ENCODE measurements at places on chromosomes 5 and 9. TPM values are rescaled to one million over a fixed set of nuclear protein-coding genes. Genes with fewer than 3 reads are reported as not detected.
A peak's percentile ranks its signal among the peaks of the same experiment; 100 is the strongest.

DNA sequence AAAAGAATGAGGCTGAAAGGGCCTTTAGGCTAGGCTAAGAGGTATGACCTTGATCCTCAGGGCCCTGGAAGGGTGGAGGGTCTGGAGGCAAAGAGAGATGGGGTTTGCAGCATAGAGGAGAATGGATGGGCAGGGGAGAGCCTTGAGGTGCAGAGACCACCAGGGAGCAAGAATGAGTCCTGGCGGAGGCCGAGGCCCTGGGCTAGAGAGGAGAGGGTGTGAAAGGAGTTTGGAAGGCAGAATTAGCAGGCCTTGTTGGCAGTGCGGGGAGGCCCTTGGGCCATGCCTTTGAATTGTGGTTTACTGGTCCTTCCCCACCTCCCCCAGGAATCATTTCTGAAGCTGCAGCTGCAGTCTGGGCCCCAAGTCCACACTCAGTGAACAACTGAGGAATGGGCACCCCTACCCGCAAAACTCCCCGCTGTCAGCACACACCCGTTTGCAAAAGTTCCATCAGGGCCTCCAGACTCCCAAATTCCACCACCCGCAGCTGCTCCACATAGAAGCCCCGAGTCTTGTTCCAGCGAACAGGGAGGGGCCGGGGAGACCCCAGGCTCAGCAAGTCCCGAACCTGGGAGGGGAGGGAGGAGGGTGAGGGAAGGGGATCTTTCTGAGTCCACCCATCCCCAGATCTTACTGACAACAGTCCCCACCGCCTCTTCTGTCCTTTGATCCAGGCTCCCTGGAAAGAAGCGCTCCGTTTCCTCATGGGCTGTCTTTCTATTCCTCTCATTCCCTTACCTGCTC, 2.1 kb downstream of the KIF12 start:
- no peak for DNase-seq

GRCh38 chr5:79255786-79256557, 20.0 kb downstream of the JMY start:
- DNase-seq = peak; percentile 70

DNA sequence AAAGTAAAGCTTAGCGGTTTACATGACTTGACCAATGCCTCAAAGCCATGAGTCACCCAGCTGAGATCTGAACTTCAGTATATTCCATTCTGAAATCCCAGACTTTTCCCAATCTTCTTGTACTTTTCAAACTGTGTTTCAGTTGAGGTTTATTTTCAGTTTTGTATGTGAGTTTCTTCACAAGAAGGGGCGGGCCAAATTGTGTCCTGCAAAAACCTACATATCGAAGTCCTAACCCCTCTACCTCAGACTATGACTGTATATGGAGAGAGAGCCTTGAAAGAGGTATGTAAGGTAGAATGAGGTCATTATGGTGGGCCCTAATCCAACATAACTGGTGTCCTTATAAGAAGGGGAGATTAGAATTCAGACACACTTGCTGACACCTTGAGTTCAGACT, 666 bp upstream of the TLR4 start:
- DNase-seq = no peak

- no peak for DNase-seq
Observed at GRCh38 chr5:41277476-41278245, 64.3 kb upstream of the C6 start.

- no peak for DNase-seq
Observed at GRCh38 chr5:145341842-145342241, 493.3 kb downstream of the PRELID2 start.

- peak; percentile 80 for DNase-seq
Observed at GRCh38 chr5:150801117-150801927, 22.8 kb downstream of the SMIM3 start.

GRCh38 chr9:684941-685340, 156.6 kb upstream of the DMRT1 start:
- no peak for DNase-seq

DNA sequence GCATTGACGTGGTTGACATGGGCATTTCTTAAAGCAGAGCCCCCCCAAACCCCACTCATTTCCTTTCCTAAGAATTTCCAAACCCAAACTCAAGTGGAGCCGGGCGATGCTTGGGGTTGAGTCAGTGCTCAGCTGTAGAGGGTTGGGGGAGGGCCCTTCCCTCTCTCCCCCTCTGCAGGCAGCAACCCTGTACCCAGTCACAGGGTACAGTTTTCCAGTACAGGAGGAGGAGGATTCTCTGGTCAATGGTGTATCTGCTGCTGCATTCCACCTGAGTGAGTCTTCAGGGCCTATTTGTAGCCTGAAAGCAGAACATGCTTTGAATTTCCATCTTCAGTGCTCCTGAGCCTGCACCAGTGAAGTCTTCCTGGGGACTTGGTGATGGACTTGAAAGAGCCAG, 55.8 kb downstream of the ENTREP1 start:
- no peak for DNase-seq

DNA sequence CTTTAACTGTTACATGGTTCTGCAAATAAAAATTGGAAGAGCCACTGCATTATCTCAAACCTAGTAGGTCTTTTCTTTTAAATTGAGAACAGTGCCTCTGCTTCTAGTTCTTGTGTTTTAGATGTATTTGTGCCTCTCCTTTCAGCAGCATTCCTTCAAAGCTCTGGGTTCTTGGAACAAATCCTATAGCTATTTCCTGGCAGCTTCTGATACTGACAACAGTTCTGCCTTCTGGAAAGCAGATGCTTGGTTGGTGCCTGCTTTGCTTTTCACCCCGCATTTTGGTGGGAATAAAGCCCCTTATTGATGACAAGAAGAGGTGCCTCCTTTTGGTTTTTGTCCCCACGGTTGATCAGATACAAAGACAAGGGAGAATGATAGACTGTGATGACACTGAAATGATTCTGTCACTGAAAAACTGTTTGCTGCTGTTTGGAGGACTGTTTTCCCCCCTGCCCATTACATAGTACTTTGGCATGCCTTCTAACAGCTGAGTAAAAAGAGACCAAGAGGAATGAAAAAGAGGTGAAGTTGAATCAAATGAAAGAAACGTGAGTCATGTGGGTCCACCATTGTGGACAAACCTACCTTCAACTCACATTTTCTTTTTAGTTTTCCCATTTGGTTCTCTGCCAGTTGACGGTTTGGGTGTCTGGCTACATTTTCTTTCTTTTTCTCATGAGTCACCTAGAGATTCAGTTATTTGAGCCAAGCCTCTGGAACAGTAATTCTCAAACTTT, 5.6 kb downstream of the PTCD2 start:
- no peak for DNase-seq

GRCh38 chr9:88183798-88184495, 45.7 kb upstream of the SPATA31C2 start:
- no peak for DNase-seq

GRCh38 chr5:93163010-93163663, 417.9 kb downstream of the NR2F1-AS1 start:
- DNase-seq = no peak

DNA sequence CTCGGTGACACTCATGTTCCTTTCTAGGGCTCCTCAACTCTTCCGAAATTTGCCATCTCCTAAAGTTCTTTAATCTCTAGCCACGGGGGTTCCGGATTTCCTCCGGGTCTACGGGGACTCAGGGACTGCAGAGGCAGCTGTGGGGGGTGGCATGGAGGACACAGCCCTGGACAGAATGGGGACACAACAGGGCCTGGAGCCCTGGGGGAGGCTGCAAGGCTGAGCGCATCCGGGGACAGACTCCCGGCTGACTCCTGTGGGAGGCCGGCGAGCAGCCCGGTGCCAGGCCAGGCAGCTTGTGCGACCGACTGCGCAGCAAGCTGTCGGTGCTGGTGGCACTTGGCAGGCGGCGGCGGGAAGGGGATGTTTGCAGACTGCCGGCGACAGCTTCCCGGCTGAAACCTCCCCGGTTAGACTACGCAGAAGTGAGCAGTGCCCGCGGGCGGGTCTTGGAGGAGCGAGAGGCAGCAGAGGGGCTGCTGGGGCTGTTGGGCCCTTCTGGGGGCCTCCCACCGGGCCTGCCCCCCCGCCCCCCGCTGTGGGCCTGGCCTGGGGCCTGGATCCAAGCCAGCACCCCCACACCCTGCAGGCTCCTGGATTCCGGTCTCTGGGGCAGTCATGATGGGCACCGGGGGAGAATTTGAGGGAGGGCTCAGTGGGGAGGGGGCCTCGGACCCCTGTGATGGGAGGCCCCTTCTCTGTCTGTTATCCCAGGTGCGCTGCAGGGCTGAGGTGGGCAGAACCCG, 28.7 kb upstream of the UBAC1 start:
- peak; percentile 54 for DNase-seq

DNA sequence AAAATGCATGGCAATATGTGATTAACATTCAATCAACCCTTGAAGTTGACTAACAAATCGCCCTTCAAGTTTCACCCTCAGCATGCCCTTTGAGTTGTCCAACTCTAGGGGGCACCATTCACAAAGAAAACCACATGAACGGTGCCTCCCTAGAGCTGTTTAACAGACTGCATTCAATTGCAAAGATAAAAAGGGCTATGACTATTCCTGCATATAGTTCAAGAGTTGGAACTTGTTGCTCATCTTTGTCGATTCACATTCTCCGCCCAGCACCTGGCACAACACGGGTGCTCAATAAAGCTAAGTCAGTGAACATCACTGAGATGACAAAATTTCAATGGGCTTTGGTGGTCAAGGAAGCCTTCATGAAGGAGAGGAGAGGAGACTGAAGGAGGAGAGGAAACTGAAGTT, 69.6 kb upstream of the SLC30A5 start:
- DNase-seq = peak; percentile 67

GRCh38 chr9:87606841-87607521, 109.3 kb downstream of the DAPK1 start:
- DNase-seq = peak; percentile 64

GRCh38 chr9:137972355-137972987, 94.9 kb downstream of the CACNA1B start:
- DNase-seq = no peak

The MCTP1 gene
- total RNA-seq = 2.9 TPM

The INSL4 gene
- total RNA-seq = not detected

The LCP2 gene
- total RNA-seq = not detected

The BTNL8 gene
- 0.22 TPM for total RNA-seq

The MARVELD2 gene
- 13.7 TPM for total RNA-seq

The FOXD4L5 gene
- total RNA-seq = 0.19 TPM

The PCDHGC5 gene
- 1.3 TPM for total RNA-seq

The CAAP1 gene
- total RNA-seq = 30.1 TPM

The TSLP gene
- not detected for total RNA-seq

Data from neural progenitor cell (in vitro differentiated cells).